ENCODE measurements at places on chromosomes 2 and 18. TPM values are rescaled to one million over a fixed set of nuclear protein-coding genes. Genes with fewer than 3 reads are reported as not detected.

- peaks cover 20% of the 10 kb centered on the region for H3K36me3 ChIP-seq
- no peaks in the 10 kb centered on the region for H3K27me3 ChIP-seq
- peak; percentile 55 for DNase-seq
- H3K4me3 ChIP-seq: no peak overlapping the region
- H3K4me1 ChIP-seq: no peaks in the 10 kb centered on the region
These were observed 25.0 kb downstream of the SERPINB8 start for GRCh38 chr18:63994783-63995399.

DNA sequence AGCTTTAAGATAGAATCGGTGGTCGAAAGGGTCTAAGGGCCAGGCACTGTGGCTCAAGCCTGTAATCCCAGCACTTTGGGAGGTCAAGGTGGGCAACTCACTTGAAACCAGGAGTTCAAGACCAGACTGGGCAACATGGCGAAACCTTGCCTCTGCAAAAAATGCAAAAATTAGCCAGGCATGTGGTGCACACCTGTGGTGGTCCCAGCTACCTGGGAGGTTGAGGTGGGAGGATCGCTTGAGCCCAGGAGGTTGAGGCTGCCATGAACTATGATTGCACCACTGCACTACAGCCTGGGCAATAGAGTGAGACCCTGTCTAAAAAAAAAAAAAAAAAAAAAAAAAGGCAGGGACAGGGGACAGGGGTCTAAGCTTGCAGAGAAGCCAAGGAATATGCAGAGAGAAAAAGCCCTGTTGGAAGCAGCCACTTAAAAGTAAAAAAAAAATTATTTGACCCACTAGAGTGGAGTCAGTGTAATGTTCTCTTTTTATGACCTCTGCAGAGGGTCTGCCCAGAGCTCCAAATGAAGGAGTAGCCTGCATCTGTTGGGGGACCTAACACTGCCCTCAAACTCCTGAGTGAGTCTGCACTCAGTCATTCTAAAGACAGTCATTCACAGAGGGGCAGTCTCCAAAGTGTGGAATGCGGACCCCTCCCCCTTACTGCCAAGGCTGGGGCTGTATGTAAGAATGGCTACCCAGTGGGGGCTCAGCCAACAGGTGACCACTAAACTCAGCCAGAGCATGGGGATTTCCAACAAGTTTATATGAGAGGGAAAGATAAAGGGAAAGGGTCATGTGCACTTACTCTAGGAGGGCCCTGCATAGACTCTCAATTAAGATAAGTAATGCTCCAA, 118.5 kb upstream of the CDCA7 start:
- no peak for DNase-seq
- peaks cover 9% of the 10 kb centered on the region for H3K4me1 ChIP-seq
- no peak overlapping the region for H3K27ac ChIP-seq
- H3K4me3 ChIP-seq: no peak overlapping the region

Gene FBXO48
- 1.6 TPM for total RNA-seq

DNA sequence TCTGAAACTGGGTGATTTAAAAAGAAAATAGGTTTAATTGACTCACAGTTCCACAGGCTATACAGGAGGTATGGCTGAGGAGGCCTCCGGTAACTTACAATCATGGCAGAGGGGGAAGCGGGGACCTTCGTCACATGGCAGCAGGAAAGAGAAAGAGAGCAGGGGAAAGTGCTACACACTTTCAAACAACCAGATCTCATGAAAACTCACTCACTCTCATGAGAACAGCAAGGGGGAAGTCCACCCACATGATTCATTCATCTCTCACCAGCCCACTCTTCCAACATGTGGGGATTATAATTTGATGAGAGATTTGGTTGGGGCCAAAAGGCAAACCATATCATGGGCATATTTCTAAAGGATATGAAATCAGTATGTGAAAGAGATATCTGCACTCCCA, 12.0 kb upstream of the ARHGAP15 start:
- H3K27ac ChIP-seq: no peak overlapping the region
- H3K4me3 ChIP-seq: no peak overlapping the region
- no peaks in the 10 kb centered on the region for H3K36me3 ChIP-seq
- no peak for DNase-seq
- no peaks in the 10 kb centered on the region for H3K27me3 ChIP-seq

DNA sequence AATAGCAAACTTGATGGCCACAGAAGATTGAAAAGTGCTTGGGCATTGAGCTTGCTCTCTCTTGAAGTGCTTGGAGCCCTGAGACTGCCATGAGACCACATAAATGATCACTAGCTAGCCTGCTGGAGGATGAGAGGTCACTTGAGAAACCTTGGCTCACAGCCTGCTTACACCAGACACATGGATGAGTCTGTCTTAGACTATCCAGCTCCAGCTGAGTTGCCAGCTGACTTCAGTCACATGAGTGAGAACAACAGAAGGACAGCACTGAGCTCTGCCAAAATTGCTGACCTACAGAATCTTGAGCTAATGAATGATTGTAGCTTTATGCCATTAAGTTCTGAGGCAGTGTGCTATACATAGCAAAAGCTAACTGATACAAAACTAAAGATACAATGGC, 18.1 kb downstream of the NABP1 start:
- H3K4me1 ChIP-seq: peaks cover 4% of the 10 kb centered on the region
- H3K27me3 ChIP-seq: no peaks in the 10 kb centered on the region
- H3K36me3 ChIP-seq: no peaks in the 10 kb centered on the region
- H3K27ac ChIP-seq: no peak overlapping the region
- DNase-seq: no peak

DNA sequence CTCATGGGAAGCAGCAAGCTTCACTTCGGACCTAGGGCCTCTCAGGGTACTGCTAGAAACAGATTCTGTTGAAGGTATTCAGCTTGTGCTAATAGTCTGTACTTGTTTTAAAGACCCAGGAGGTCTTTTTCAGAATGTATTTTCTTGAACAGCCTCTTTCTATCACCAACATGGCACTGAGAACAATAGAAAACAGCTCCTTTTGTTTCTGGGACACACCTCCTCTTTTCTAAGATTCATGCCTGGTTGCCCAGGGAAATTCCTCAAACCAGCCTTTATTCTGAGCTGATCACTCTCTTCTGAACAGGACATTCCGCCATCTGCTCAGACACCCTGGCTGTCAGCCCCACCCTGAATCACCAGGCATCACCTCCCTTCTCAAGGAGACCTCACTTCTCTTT, 389.6 kb downstream of the TGIF1 start:
- peaks cover 28% of the 10 kb centered on the region for H3K4me1 ChIP-seq
- no peaks in the 10 kb centered on the region for H3K36me3 ChIP-seq
- no peak overlapping the region for H3K4me3 ChIP-seq
- H3K27me3 ChIP-seq: peaks cover 76% of the 10 kb centered on the region
- no peak overlapping the region for H3K27ac ChIP-seq

- peaks cover 43% of the 10 kb centered on the region for H3K4me1 ChIP-seq
- DNase-seq: no peak
- H3K27ac ChIP-seq: no peak overlapping the region
- no peak overlapping the region for H3K4me3 ChIP-seq
These were observed 161.6 kb downstream of the NEDD4L start for GRCh38 chr18:58205443-58206160.

DNA sequence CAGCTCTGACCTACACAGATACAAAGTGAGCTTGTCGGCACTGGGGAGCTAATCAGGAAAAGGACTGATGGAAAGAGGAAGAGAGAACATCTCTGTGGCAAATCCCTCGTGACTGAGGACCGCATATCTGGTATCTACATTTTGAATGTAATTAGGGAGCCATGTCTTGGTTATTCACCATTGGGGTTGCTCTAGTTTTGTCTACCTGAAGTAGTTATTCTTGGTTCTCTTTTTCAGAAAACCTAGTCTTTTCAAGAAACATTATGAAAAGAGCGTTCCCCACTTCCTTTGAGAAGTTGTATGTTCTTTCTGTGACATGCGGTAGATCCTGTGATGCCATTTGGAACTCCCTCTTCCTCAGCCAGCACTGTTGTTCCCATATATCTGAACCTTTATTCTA, 104.4 kb downstream of the DOCK10 start:
- H3K36me3 ChIP-seq: peaks cover 2% of the 10 kb centered on the region
- H3K4me3 ChIP-seq: no peak overlapping the region
- H3K27me3 ChIP-seq: no peaks in the 10 kb centered on the region

DNA sequence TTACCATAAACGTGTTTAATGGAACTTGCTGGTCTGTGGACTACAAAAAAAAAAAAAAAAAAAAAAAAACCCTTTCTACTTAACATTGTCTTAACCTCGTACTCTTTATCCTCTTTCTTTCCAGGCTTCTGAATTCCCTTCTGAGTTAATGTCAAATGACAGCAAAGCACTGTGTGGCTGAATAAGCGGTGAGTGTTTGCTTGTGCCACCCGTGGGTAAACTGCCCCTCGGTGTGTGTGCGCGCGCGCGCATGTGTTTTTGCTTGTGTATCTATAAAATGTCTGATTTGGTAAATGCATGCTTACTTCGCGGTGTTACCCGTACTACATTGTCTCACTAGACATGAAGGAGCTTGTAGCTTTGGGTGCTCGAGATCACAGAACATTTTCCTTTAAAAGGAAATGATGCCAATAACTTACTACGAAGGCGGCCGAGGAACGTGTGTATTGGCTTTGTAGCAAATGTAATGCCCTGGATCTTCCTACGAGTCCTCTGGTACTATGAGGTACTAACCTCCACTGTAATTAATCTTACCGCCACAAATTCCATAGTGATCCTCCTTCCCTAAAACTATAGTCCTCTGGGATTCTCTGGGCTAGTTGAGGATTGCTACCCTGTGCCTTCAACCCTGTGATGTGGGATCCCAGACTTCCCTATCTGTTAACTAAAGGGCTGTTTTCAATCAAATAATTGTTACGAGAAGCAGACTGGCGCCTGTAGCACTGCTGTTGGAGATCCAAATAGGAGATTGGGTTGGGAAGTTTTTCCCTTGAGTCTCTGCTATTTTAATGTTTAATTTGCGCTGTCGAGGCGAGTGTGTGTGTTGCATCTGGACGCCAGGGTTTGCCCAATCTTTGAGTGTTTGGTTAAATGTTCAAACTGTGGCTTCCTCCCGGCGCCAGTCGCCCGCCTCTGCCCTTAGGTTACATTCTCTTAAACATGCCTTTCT, 1.1 kb downstream of the ID2 start:
- H3K27me3 ChIP-seq: peaks cover 48% of the 10 kb centered on the region
- peaks cover 2% of the 10 kb centered on the region for H3K36me3 ChIP-seq
- DNase-seq: no peak
- H3K4me3 ChIP-seq: peak overlapping the region; percentile 97
- peak overlapping the region; percentile 64 for H3K27ac ChIP-seq

DNA sequence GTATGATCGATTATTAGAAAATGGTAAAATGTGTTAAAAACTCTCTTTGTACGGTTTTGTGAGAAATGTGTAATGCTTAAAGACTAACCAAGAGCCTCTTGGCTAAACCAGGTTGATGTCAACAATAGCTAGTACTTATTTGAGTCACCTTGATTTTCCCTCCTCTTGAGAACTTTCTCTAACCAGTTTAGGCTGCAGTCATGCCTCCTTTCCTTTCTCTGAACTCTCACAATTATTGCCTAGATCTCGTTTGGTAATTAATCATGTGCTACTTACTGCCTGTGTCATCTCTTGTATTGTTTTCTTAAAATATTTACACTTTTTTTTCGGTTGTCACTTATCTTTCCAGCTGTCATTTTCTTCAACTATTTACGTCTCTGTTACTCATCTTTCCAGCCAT, 1.1 kb upstream of the EPC2 start:
- H3K4me1 ChIP-seq: peaks cover 21% of the 10 kb centered on the region
- no peaks in the 10 kb centered on the region for H3K36me3 ChIP-seq
- H3K4me3 ChIP-seq: peak overlapping the region; percentile 92
- no peak overlapping the region for H3K27ac ChIP-seq
- no peak for DNase-seq

Gene SMYD1
- not detected for total RNA-seq

DNA sequence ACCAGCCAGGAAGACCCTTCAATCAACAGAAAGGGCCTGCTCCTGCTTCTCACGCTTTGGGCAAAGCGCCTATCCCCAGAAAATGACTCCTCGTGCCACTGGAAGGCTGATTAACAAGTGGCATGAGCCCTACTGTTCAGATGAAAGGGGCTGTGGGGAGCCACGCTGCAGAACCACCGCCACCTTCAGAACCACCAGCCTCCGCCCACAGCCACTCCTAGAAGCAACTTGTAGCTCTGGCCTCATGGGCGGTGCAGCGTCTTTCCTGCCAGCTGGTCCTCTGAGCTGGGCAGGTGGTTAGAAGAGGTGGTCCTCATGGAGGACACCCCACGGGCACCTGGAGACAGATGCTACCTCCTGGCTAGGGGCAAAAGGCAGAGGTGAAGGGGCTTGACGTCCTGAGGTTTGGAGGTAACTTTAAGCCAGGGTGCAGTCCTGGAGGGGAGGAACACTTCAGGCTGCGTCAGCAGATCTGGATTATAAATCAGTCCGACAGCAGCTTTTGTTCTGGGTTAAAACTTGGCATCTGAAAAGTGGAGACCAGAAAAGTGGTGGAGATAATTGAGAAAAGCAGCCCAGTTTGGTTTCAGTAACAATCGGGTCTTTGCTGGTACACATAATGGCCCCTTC, 861 bp upstream of the SEMA4C start:
- no peak for DNase-seq
- H3K4me3 ChIP-seq: peak overlapping the region; percentile 93
- no peaks in the 10 kb centered on the region for H3K27me3 ChIP-seq
- H3K27ac ChIP-seq: peak overlapping the region; percentile 19
- H3K36me3 ChIP-seq: no peaks in the 10 kb centered on the region

- H3K27ac ChIP-seq: no peak overlapping the region
- no peak overlapping the region for H3K4me3 ChIP-seq
- no peak for DNase-seq
- H3K27me3 ChIP-seq: no peaks in the 10 kb centered on the region
- peaks cover 5% of the 10 kb centered on the region for H3K4me1 ChIP-seq
These were observed 285.8 kb downstream of the NBAS start for GRCh38 chr2:15275346-15275745.

- no peak overlapping the region for H3K4me3 ChIP-seq
- no peaks in the 10 kb centered on the region for H3K27me3 ChIP-seq
- no peaks in the 10 kb centered on the region for H3K4me1 ChIP-seq
- DNase-seq: no peak
These were observed 73.0 kb downstream of the RRM2 start for GRCh38 chr2:10195278-10196109.

Gene MREG
- 10.4 TPM for total RNA-seq

DNA sequence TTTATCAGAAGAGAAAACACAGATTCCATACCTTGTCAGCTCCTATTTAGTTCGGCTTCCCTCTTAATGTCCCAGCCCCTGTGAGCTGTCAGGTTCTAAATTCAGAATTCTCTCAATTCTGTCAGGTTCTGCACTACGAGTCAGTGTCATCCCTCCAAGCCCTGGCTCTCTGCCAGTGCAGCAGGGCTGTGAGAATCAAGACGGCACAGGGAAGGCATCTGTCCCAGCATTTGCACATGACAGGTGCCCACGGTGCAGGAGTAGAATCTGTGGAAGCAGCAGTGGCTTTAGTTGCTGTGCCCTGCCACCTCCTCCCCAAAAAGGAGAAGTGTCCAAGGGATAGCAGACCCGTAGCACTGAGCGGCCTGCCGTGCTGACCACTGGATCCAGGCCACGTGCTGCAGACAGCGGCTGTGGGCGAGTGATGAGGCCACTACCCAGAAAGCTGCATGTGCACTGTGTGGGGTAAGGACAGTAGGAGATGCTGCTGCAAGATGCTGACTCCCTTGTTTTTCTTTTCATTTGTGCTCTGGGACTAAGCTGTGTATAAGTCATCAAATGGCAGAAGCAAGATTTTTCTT, 12.8 kb downstream of the RBFA start:
- no peak overlapping the region for H3K4me3 ChIP-seq
- H3K36me3 ChIP-seq: peaks cover 52% of the 10 kb centered on the region
- H3K27ac ChIP-seq: no peak overlapping the region

GRCh38 chr2:68974251-68974650, at the start of gene GKN1:
GKN1 (plus strand) TSS chr2:68974636; CDS start chr2:68974678, 42 bp downstream.
- peaks cover 7% of the 10 kb centered on the region for H3K4me1 ChIP-seq
- no peaks in the 10 kb centered on the region for H3K36me3 ChIP-seq
- DNase-seq: no peak
- H3K4me3 ChIP-seq: no peak within 1 kb of the TSS
